ENCODE measurements at places on chromosomes 7 and 10.

- peak; percentile 22 for DNase-seq
Observed at GRCh38 chr7:116500078-116500853, 728 bp downstream of the CAV2 start.

- no peak for DNase-seq
Observed at GRCh38 chr10:88288320-88289059, 294.6 kb downstream of the RNLS start.

DNA sequence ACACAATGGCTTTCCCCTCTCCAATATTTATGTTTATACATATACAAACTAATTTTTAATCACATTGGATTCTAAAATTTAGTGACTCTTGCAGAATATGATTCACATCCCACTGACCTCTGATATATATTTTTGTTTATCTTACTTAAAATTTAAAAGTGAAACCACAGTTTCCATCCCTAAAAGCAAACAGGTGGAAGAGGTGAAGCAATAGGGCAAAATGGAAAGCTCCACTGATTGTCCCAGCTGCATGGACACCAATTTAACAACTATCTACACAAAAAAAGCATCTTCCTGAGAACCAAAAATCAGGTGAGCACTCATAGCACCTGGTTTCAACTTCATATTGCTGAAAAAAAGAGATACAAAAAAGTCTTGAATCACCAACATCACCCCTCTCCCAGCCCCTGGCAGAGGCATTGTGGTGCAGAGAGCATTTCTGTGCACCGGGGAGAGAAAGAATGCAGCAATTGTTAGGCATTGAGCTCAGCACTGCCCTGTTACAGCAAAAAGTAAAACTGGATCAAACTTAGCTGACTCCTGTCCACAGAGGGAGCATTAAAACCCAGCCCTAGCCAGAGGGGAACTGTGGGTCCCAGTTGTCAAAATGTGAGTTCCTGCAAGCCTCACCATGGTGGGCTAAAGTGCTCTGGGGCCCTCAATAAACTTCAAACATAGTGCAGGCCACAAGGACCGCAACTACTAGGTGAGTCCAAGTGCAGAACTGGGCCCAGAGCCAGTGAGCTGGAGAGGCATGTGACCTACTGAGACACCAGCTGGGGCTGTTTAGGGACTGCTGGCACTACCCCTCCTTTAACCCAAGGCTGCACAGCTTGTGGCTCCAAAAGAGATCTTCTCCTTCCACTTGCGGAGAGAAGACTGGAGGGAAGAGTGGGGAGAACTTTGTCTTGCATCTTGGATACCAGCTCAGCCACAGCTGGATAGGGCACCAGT is 92.1 kb downstream of the SIRT1 start:
- no peak for DNase-seq

GRCh38 chr10:78959924-78960285 is 108.9 kb upstream of the ZMIZ1 start:
- DNase-seq: no peak

DNA sequence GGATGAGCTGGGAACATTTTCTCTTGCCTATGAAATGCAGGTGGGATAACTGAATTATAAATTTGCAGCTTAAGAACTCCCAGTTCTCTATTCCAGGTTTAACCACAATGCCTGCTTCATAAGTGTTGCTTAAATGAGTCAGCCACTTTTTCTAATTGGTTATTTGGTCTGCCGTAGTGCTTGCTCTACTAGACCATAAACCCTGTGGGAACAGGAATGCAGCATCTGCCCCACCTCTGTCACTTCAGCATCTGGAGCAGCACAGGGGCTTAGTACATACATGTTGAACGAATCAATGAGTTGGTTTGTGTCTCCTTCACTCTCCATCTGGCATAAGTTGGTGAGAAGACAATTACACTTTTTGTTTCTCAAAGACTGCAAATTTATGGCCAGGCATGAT is 95.2 kb upstream of the PTER start:
- DNase-seq: no peak

DNA sequence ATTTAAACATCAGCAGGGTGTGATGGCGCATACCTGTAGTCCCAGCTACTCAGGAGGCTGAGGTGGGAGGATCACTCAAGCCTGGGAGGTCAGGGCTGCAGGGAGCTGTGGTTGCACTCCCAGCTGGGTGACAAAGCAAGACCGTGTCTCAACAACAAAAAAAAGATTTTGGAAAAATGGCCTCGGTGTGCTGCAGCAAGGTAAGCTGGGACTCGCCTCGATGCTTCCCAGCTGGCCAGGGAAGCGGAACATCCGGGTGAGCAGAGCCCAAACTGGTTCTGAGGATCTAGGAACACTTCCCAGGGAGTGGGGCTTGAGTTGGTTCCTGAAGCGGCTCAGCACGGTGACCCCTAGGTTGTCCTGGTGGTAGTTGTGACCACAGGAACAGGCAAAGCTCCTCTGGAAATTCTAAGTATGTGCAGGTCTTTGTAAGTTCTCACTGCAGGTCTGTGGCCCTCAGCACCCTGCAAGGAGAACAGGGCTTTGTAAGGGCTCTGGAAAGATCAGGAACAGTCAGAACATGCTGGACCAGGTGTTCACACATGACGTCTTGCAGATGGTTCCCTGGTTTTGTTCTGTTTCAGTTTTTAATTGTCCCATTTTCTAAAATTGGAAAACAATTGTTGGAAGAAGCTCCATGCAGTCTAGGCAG is 38.6 kb upstream of the ZMIZ2 start:
- no peak for DNase-seq

DNA sequence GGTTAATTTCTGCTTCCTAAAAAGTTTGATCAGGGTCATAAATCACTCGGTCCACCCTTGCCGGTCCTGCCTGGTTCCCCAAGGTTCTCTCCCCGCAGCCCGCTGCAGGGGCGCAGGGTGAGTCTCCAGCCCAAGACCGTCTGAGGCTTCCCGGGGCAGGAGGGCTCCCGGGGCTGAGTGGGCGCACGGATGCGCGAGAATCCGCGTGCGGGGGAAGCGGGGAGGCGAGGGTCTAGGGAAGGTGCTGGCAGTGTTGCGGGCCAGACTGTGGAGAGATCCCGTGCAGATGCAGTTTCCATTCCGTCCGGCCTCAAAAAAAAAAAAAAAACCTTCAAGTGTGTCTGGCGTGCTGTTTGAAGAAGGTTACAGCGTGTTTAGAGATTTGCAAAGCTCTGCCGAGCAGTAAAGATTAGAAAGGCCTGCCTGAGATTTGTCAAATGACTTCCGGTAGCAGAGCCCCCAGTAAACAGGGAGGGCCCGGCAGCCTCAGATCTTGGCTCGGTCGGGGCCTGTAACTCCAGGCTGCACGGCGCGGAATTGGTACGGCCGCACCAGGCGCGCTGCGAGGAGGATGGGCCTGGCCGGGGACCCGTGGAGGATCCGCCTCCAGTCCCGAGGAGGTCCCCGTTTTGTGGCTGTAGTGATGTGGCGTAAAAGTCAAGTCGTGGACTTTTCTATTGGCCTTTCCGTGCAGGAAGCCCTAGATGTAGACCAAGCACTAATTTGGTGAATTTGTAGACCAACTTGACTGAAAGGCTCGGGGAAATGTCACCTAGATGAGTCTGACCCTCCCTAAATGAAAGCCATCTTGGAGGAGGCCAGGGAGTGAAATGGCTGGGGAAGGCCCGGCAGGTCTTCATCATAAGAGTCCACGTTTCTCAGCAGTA is 293.2 kb upstream of the NFE2L3 start:
- no peak for DNase-seq

GRCh38 chr7:30633223-30633622 is 38.5 kb downstream of the GARS1 start:
- DNase-seq: no peak

DNA sequence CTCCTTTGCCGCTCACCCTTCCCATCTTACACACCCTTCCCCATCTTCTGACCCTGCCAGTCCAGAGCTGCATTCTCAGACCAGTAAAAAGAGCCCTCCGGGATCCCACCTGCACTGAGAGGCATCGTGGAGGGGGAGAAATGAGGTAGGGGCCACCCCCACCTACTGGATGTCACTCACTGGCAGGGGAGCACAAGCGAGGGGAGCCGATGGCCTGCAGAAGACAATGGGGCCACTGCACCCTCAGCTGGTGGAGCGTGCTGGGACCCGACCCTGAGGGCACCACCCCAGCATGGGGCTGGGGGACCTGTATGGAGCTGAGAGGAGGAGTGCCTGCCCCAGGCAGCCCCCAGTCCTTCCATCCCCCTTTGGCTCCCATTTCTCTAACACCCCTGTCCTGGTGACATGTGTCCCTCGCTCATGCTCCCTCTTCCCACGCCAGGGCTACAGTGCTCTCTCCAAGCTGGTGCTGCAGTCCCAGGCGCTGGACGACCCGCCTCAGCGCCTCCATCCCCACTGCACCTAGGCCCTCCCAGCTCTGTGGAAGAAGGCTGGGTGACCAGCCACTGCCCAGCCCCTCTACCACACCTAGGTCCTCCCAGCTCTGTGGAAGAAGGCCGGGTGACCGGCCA is 49.8 kb downstream of the RASGEF1A start:
- DNase-seq: no peak

DNA sequence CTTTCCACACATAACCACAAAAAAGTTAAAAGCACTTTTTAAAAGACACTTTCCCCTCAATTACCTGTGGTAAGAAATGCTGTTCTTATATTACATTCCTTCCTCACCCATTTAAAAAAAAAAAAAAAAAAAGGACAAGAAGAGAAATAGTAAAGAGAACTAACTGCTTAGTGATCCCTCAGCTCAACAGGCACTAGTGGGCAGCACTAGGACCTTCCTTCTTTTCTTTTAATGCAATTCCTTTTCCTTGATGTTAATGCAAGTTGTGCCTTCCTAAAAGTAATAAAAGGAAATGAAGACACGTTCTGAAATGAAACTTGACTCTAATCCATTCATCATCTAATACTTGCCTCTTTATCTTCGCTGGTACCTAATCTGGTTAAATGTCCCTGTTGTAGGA is 189.7 kb downstream of the TCF7L2 start:
- DNase-seq: no peak

GRCh38 chr7:7443806-7444350 is 91.8 kb downstream of the COL28A1 start:
- DNase-seq: no peak

- DNase-seq: no peak
Observed at GRCh38 chr7:111082351-111082750, 8.6 kb upstream of the LRRN3 start.

GRCh38 chr10:72322280-72323058 is 32.2 kb downstream of the DNAJB12 start:
- DNase-seq: peak; percentile 70

- DNase-seq: no peak
Observed at GRCh38 chr10:31944071-31944433, 15.4 kb upstream of the ARHGAP12 start.

GRCh38 chr10:124696446-124697392 is 47.5 kb downstream of the FAM53B start:
- no peak for DNase-seq

DNA sequence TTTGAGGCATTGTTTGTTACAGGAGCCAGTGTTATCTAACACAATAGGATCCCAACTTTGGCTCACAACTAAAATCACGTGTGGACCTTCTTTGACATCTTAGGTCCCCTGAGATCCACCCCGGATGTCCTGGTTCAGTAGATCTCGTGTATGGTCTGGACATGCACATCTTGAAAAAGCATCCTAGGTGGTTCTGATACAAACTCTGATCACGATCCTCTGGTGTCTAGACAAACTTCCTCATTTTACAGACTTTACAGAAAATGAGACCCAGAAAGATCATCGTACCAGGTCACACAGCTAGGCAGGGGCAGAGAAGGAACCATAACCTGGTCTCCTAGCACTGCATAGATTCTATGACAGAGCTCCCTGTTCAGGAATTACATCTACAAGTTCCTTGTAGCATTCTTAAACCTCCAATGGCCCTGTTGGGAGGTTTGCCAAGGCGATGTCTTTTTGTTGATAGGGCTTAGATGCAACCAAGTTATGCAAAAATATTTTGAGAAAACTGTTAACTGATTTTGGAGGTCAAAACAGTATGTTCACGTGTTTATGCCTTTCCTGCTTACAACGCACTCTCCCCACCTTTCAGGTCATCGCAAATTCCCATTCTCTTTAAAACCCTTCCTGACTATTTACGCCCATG is 30.8 kb upstream of the CHST15 start:
- DNase-seq: no peak

- DNase-seq: no peak
Observed at GRCh38 chr10:132910901-132911785, 31.2 kb downstream of the CFAP46 start.

DNA sequence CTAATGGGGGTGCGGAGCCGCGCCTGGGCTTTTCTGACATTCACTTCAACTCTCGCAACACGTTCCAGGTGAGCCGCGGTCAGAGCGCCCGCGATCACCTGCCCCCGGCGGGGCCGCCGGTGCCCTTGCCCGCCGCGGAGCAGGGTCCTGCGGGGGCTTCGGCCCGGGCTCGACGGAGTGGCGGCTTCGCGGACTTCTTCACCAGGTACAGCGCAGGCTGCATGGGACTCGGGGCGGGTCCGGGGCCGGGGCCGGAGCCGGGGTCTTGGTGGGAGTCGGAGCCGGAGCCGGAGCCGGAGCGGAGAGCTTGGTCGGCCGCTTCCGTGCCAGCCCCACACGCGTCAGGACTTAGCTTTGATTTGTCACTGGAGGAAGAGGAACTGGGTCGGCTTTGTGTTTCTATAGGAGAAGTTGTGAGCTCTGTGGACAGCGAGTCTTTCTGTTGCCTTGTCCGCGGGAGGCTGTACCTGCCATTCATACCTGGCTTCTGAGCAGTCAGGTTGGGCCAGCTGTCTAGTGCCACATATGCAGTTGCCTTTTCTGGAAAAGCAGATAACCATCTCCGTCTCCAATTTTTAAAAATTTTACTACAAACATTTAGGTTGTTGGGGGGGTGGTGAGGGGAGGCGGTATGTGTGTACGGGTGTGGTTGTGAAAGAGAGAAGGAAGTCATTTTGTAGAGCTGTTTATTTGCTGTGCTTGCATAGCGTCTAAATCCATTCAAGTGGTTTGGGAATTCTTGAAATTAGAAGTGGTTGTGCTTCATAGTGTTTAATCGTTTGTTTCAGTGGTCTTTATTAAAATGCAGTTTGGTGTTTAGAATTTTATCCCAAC is 1.3 kb downstream of the TBC1D12 start:
- peak; percentile 24 for DNase-seq

DNA sequence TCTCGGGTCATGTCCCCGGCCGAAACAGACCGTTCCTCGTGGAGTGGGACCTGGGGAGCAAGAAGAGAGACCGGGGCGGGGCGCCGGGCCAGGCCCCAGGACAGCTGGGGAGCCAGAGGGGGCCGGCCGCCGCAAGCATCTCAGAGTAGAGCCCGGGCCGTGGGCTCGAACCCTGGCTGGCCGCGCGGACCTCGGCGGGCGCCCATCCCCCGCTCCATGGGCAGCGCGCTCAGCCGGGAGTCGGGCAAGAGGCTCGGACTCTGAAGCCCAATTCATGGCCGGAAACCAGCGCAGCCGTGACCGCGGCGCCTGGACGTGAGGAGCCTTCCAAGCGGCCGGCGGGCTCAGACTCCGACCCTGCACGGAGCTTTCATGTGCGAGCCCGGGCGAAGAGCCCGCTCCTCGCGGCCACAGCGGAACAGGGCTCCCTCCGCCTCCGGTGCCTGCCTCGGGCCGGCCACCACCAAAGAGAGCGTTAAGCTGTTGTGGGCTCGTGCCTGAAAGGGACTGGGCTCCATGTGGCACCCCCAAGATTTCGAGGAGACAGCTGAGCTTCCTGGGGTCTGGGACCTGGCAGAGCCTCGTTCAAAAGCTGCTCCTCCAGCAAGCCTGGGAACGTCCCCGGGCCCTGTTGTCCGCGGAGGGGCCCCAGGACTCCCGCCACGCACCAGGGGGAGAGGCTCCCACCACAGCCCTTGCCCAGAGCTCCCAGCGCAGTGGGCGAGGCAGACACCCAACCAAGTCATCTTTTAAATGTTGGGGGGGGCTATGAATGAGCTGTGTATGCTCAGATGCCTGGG is 757 bp upstream of the GRID1 start:
- DNase-seq: peak; percentile 13

GRCh38 chr7:8963722-8964121 is 530.3 kb downstream of the NXPH1 start:
- DNase-seq: no peak

All from activated T-cell treated with anti-CD3 and anti-CD28 coated beads, Interleukin-2, amount 50 U/mL, for 1 hour (primary cell).